ENCODE measurements at places on chromosomes 3 and 15.
A peak's percentile ranks its signal among the peaks of the same experiment; 100 is the strongest.

DNA sequence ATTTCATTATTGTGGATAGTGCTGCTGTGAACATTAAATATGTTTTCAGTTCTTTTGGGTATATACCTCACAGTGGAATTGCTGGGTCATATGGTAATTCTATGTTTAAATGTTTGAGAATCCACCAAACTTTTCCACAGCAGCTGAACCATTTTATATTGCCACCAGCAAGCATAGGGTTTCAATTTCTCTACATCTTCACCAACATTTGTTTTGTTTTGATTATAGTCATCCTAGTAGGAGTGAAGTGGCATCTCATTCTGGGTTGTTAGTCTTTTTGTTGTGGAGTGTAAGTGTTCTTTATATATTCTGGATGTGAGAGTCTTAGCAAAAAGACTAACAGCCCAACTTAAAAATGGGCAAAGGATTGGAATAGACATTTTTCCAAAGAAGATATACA, 6.0 kb downstream of the RPUSD2 start:
- no peak for DNase-seq

GRCh38 chr3:117756563-117756962, 1047.0 kb downstream of the TUSC7 start:
- no peak for DNase-seq

GRCh38 chr15:79601405-79602086, 169.4 kb downstream of the MINAR1 start:
- no peak for DNase-seq

GRCh38 chr3:184300378-184300720, 1.3 kb downstream of the PSMD2 start:
- DNase-seq: no peak

GRCh38 chr15:62104401-62104800, 37.6 kb downstream of the C2CD4A start:
- DNase-seq: no peak

- DNase-seq: peak; percentile 66
Observed at GRCh38 chr15:34365836-34366235, 1.2 kb downstream of the LPCAT4 start.

DNA sequence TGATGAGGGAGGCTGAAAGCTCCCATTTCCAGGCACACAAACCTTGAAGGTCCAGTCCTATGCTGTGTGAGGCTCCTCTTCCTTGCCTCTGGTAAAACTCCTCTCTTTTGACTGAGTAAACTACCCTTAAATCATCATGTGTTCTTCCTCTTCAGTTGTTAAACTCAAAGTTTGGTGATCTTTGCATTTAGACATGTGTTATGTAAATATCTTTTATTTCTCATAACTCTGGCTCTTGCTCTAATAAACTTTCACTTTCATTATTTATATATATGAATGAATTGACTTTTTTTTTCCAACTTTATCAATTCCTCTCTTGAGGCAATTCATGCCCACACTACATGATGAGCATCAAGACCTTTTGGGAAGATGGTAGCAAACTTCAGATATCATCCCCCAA, 26.6 kb downstream of the SUCNR1 start:
- DNase-seq: no peak

GRCh38 chr3:81643721-81644120, 117.7 kb downstream of the GBE1 start:
- DNase-seq: no peak

- no peak for DNase-seq
Observed at GRCh38 chr15:57496946-57497869, 94.5 kb upstream of the MYZAP start.

DNA sequence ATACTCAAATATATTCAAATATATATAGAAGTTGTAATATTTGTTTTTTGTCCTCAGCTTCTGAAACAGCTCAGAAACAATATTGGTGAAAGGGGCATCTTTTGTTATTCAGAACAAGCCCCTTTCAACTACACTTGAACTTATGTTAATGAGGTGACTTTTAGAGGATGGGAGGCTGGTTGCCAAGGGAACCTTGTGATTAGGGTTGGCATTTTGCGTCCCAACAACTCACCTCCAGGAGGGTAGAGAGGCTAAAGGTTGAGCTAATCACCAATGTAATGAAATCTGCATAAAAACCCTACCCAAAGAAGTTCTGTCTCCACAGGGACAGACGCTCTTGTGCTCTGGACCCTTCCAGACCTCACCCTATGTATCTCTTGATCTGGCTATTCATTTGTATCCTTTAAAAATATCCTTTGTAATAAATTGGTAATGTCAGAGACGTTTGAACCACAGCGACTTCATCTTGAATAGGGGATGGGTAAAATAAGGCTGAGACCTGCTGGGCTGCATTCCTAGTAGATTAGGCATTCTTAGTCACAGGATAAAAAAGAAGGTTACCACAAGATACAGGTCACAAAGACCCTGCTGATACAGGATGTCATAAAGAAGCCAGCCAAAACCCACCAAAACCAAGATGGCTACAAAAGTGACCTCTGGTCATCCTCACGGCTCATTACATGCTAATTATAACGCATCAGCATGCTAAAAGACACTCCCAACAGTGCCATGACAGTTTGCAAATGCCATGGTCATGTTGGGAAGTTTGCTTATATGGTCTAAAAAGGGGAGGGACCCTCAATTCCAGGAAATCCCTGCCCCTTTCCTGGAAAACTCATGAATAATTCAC, 111.1 kb downstream of the FMN1 start:
- no peak for DNase-seq

DNA sequence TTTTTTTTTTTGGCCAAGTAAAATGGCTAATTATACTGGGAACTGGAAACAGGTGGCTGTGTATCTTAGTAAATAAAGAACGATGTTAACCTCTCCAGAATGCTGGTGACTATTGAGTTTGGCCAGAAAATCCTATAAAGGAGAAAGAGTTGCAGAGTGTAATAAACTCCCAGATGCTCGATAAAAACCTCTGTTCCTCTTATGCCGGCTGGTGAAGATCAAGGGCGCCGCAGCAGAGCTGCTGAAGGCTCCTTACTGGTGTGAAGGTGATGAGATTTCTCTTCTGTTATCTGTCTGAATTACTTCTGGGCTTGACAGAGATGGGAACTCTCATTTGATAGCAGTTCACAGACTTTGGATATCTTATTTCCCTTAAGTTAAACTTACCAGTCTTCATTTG, 104.6 kb downstream of the PTPRG start:
- no peak for DNase-seq

GRCh38 chr15:34436956-34437442, 609 bp downstream of the GOLGA8A start:
- peak; percentile 65 for DNase-seq

DNA sequence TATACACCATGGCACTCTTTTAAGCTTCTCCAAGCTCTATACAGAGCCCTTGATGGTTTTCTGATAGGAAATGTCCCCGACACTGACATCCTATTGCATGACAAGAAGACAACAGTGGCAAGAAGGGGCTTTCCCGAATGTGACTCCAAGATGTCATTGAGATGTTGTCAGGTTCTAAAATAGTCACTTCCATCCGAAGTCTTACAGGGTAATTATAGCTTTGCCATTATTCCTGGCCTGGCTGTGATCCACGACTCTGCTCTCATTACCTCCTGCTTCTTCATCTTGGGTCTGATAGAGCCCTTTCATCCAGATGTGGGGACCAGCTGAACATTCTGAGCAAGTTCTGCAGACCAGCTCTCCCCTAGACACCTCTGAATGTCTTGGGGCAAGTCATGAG, 40.6 kb upstream of the ADAMTS9 start:
- DNase-seq: no peak

DNA sequence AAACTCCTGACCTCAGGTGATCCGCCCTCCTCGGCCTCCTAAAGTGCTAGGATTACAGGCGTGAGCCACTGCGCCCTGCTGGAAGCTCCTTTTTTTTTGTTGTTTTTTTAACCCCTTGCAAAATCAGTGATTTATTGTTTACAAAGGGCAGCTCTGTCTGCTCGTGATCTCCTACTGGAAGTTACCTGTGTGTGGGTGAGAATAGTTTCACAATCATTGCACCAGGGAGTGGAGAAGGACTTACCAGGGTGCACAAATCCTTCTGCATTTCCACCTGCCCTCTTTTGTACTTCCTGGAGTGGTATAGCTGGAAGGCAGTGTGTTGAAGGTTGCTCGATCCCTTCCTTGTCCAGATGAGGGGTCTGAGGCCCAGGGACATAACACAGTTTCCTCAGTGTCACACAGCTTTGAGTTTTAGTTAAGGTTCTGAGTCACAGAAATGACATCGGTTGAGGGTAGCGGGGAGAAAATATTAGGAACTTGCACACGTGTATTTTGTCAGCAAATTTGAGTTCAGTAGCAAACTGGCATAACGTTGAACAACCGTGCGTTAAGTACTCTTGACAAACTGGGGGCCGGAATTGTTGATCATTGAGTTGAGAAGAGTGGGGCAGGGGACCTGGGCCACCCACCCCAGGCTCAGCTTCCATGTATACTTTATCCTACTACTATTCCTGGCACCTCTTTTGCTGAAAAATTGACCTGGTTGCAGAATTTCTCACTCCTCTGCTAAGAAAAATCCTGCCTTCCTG, 11.3 kb upstream of the TRAK1 start:
- no peak for DNase-seq

- DNase-seq: no peak
Observed at GRCh38 chr3:130395331-130395730, 49.9 kb downstream of the COL6A5 start.

DNA sequence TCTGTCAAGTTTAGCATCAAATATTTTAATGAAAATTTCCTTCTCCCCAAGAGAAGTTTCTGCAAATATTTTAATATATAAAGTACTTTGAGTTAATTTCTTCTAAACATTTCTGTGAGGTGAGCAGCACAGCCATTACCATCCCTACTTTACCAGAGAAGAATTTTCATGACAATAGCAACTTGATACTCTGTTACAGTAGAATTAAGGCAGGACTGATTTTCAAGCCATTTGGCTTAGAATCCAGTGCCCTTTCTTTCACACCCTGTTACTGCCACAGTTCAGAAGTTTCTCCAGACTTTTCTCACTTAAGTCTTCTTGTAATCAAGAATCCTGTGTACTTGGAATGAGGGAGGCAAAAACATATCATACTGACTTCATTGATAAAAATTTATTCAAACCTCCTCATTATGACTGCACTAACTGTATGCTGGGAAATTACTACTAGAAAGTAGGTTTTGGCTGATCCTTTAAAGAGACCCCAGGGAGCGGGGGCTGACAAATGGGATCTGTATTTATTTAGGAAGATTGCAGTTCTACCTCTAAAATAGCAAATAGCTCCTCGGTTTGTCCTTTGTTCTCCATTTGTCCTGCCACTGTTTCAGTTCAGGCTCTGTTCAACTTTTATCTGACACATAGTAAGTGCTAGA, 557.0 kb upstream of the SGO1 start:
- no peak for DNase-seq

DNA sequence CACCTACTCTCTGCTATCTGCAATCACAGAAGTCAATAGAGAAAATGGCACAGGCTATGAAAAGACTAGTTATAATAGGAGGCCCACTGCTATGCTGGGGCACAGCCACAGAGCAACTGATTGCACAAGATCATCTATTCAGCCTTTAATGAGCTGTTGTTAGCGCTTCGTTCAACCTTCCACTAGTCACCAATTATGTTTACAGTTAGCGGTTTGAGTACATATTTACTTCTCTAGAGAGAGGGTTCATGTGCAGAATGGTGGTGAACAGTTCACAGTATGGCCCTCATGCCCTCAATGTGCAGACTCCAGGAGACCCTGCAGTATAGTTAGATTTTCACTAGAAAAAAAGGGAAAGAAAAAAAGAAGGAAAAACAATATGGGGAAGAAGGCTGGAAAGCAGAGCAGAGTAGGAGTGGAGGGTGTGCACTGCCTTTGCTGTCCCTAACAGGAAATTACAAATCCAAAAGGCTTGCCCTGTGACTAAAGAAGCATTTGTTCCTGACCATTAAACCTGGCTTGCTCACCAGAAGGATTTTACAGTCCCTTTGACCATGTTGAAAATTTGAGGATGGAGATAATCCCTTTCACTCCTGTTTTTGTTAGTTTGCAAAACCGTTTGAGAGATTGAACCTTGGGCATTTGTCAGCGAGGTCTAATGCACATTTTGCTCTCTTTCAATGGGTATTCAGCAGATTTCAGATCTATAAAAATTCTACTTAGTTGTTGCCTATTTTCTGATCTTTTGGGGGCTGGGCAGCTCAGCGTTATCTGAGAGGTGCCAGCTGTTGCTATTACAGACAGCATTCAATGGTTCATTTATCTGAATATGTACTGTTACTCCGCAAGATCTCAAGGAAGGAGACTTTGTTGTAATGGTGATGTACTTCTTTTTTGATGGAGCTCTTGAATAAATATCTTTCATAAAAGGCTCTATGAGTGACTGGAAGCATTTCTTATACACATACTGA, 296.1 kb downstream of the LSAMP start:
- DNase-seq: no peak

- DNase-seq: no peak
Observed at GRCh38 chr3:72591522-72592421, 256.5 kb downstream of the SHQ1 start.

DNA sequence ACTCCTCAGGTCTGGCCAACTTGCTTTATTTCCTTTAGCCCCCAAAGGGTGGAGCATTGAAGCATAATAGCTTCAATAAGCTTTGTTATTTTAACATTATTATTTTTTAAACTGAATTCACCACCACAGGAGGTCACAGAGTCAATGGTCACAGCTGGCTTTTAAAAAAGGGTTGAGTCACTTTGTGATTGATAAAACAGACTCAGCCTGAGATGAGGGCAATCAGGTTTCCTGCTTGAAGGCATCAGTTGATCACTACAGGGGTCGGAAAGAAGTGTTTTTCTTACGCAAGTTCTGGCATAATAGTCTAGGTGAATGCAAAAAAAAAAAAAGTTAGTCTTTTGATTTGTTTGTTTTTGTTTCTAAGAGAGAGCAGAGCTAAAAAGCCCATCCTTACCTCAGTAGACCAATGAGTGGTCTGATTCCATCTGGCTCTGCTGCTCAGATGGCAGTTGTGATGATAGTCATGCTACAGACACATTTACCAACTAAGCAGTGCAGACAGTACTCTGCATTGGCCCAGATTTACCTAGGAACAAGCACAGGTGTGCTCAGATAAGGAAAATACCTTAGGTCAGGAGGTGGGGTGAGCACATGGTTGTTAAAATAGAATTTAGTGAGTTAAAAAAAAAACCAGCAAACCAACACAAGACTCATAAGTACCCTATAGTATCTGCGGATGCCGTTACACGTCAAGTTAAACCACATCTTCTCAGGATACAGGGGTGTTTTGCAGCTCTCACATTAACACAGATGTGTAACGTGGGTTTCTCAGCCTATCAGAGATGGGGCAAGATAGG, 22.6 kb downstream of the ZNF80 start:
- DNase-seq: no peak

GRCh38 chr3:15428539-15428938, 1.1 kb downstream of the EAF1 start:
- DNase-seq: no peak

Data from MM.1S (cell line).